Epithelial cell of alveolus of lung (primary cell): ENCODE measurements at places on chromosomes 3 and 15. TPM values are rescaled to one million over a fixed set of nuclear protein-coding genes. Genes with fewer than 3 reads are reported as not detected.

The RIOX2 gene
- 26.9 and 46.5 TPM in 2 replicates for total RNA-seq

The ACSBG1 gene
- total RNA-seq = not detected in 2 replicates

The SENP8 gene
- total RNA-seq = 2.3 and 3.2 TPM in 2 replicates

The ACTRT3 gene
- total RNA-seq = 3.7 and 3.9 TPM in 2 replicates

The PLSCR4 gene
- 20.6 and 44.7 TPM in 2 replicates for total RNA-seq

The SERPINI2 gene
- not detected in 2 replicates for total RNA-seq

The NUP210 gene
- under 0.01 TPM in 1 of 2 replicates, not detected in the other for total RNA-seq

The LRRIQ4 gene
- not detected in 2 replicates for total RNA-seq

The MED12L gene
- total RNA-seq = 0.80 and 3.2 TPM in 2 replicates

The SLC24A5 gene
- not detected in 2 replicates for total RNA-seq

The PYGO1 gene
- total RNA-seq = 6.2 and 10.5 TPM in 2 replicates

The GOLGA8S gene
- total RNA-seq = not detected in 2 replicates

The SERINC4 gene
- not detected in 2 replicates for total RNA-seq

The CCR5 gene
- not detected in 2 replicates for total RNA-seq

The FAM227B gene
- 3.2 and 4.3 TPM in 2 replicates for total RNA-seq

The TMC3 gene
- total RNA-seq = not detected in 2 replicates

The MUSTN1 gene
- 5.7 TPM in 1 of 2 replicates, not detected in the other for total RNA-seq

The ANKDD1A gene
- total RNA-seq = 1.3 and 8.7 TPM in 2 replicates

The SPINK8 gene
- total RNA-seq = not detected in 2 replicates
